ENCODE measurements at places on chromosomes 5 and 9.

- no peak for DNase-seq
Measured at GRCh38 chr9:75960551-75960950, 70.1 kb downstream of the PCSK5 start.

DNA sequence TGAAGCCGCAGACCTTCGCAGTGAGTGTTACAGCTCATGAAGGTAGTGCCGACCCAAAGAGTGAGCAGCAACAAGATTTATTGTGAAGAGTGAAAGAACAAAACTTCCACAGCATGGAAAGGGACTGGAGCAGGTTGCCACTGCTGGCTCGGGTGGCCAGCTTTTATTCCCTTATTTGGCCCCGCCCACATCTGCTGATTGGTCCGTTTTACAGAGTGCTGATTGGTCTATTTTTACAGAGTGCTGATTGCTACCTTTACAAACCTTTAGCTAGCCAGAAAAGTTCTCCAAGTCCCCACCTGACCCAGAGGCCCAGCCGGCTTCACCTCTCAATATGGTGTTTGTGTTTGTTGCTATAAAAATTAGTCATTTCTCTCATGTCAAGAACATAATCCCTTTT is 49.7 kb downstream of the RECK start:
- no peak for DNase-seq

DNA sequence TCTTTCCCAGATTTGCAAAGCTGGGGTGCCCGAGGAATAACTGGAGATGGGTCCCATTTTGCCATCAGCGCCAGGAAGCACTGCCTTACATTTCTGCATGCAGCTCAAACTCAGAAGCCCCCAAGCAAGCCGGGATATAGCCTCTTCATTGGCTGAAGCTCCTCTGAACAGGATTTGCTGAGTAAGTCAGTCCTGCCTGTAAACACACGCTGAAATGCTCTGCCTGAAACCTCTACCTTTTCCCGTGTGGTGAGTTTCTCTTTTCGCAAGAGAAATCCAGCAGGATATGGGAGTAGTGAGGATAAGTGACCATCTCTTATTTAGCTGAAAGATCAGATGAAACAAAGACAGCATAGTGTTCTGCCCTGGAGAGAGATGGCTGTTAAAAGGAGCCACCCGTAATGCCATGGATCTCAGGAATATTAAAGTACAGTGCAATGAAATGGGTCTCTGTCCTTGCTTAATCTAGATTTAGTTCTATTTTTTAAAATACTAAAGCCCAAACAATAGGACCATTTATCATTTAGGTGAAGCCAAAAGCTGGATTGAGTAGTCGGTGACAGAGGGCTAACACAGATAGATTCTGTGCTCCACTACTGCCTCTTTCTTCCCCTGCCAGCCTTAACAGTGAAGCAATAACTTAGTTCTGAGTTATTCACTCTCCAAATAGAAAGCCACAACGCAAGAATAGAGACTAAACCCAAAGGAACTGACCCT is 177.5 kb upstream of the PPP2R2B start:
- DNase-seq: no peak

DNA sequence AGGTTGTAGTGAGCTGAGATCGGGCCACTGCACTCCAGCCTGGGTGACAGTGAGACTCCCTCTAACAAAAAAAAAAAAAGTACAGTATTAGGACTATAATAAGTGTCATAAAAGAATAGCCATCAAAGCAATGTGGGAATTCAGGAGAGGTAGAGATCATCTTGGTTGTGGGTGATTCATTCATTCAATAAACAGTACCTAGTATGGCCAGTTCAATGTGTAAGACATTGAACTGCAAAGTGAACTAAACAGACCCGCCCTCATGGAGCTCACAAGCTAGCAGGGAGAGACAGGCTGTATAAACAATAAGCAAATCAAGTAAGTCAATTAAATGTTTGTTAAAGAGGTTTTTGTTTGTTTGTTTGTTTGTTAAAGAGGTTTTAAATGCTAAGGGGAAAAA is 146.1 kb upstream of the RANBP3L start:
- no peak for DNase-seq

- DNase-seq: no peak
Measured at GRCh38 chr5:6804766-6805501, 91.7 kb downstream of the TENT4A start.

GRCh38 chr9:38112049-38112448 is 43.0 kb upstream of the SHB start:
- DNase-seq: no peak

GRCh38 chr5:89988998-89989655 is 420.4 kb downstream of the CETN3 start:
- DNase-seq: no peak

DNA sequence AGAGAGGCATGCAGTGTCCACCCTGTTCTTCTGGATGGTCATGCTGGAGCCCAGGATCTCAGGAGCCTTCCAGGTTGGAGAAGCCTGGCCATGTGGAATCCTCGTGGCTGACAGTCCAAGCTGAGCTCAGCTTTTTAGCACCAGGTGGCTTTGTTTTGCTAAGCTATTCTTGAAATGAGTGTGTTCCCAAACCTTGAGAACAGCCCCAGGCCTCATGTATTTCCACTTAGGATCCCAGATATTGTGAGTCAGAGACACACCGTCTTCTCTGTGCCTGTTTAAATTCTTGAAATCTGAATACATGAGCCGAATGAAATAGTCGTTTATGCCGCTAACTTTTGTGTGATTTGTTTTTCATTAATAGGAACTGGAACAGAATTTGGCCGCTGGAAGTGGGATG is 61.2 kb downstream of the IRX2 start:
- no peak for DNase-seq

DNA sequence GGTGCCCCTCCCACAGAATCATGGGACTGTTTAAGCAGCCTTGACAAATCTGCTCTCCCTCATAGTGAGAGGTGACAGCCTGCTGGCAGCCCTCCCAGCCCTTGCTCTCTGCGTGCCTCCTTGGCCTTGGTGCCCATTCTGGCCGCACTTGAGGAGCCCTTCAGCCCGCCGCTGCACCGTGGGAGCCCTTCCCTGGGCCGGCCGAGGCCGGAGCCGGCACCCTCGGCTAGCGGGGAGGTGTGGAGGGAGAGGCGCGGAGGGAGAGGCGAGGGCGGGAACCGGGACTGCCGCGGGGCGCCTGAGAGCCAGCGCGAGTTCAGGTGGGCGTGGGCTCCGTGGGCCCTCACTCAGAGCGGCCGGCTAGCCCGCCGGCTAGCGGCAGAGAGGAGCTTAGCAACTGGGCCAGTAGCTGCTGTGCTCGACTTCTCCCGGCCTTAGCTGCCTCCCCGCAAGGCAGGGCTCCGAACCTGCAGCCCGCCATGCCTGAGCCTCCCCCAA is 125.9 kb upstream of the MYO10 start:
- no peak for DNase-seq

GRCh38 chr5:137220523-137220927 is 278.6 kb downstream of the SPOCK1 start:
- DNase-seq: peak; percentile 28

DNA sequence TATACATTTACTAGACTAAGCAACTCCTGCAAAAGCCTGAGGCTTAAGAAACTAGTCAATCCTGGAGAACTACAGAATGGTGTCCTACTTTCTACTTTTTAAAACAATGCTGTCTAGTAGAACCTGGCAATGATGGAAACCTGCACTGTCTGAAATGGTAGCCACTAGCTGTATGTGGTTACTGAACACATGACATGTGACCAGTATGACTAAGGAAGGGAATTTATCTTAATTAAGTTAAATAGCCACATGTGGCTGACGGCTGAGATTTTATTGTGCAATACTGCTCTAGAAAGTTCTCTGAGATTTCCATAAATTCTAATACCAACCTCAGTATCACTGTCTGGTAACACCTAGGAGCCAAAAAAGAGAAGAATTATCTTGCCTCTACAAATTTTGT is 44.9 kb upstream of the RAPGEF6 start:
- no peak for DNase-seq

- no peak for DNase-seq
Measured at GRCh38 chr9:127835991-127836516, 18.4 kb downstream of the ENG start.

GRCh38 chr5:9869616-9870288 is 239.6 kb upstream of the TAS2R1 start:
- DNase-seq: no peak

- DNase-seq: no peak
Measured at GRCh38 chr5:53083927-53084326, 25.6 kb downstream of the MOCS2 start.

DNA sequence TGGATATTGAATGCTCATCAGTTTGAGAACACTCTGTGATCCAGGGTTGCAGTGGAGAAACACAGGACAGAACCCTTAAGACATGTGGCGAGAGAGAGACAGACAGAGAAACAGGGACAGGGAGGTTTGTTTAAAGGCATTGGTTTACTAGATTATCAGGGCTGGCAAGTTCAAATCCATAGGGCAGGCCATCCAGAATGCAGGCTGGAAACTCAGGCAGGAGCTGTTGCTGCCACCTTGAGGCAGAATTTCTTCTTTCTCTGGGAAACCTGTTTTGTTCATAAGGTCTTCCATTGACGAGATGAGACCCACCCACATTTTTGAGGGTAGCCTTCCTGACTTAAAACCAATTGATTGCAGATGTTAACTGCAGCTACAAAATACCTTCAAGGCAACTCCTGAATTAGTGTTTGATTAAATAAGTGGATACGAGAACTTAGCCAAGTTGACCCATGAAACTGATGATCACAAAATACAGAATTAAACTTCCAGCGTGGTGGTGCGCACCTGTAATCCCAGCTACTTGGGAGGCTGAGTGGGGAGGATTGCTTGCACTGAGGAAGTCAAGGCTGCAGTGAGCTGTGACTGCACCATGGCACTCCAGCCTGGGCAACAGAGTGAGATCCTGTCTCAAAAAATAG is 55.9 kb downstream of the NSUN2 start:
- DNase-seq: peak; percentile 75

- DNase-seq: no peak
Measured at GRCh38 chr5:115456056-115456455, 88.5 kb downstream of the FEM1C start.

GRCh38 chr9:135570456-135570855 is 8.9 kb downstream of the PAEP start:
- DNase-seq: no peak

DNA sequence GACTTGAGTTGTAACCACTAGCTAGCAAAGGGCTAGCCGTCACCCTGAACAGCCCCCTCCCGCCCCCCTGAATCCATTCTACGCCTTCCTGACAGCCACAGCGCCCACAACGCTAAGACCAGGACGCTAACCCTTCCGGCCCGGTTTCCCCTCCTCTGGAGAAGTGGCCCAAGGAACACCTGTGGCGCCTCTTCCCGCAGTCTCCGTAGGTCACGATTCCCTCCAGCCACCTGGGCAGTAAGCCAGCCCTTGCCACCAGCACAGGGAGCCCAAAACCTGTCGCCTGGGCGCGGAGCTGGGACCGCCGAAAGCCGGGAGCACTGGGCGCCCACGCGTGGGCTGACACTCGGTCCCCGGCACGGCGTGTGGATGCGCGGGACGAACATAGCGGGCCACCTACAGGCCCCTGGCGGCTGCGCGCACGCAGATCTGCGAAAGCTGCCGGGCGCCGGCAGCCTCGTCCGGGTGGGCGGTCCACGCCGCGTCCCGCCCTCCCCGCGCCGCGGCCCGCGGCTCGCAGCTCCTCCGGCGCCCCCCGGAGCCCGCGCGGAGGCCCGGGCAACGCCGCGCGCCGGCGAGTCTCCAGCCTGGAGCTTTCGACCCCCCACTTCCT is 596 bp downstream of the IRF1 start:
- no peak for DNase-seq

- DNase-seq: peak; percentile 90
Measured at GRCh38 chr9:131704141-131704983, 35.5 kb downstream of the RAPGEF1 start.

GRCh38 chr9:131467214-131467935 is 35.3 kb upstream of the POMT1 start:
- no peak for DNase-seq

GRCh38 chr5:69329905-69330489 is 2.6 kb downstream of the CCDC125 start:
- no peak for DNase-seq

- no peak for DNase-seq
Measured at GRCh38 chr5:121188849-121189248, 662.8 kb upstream of the FTMT start.

DNA sequence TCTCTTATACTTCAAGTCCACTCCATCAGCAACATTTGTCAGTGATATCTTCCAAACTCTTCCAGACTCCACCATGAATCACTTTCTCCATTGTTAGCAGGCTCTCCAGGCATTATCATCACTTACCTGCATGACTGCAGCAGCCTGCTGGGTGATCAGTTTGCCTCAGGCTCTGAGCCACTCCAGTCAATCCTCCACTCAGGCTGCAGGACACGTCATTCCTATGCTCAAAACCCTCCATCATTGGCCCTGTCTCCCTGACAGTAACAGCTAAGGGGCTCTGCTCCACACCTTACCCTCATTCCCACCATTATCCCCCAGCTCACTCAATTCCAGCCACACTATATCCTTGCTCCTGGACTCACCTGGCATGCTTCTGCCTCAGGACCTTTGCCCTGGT is 10.7 kb downstream of the DIRAS2 start:
- no peak for DNase-seq

DNA sequence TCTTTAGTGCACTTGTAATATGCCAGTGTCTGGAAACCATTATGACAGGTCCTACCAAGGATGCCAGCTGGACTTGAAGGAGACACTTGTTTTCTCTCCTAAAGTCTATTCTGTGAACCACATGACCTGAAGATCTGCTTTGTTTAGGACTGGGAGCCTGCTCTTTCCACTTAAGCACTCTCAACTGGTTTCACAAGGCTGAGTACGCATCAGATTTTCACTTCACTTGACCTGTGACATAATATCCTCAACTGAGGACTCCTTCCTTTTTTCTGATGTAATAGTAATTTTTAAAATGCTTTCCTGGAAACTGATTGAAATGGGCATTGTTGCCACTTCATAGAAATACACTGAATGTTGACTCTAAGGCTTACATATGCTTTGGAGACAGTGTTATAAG is 52.2 kb downstream of the PDE8B start:
- no peak for DNase-seq

DNA sequence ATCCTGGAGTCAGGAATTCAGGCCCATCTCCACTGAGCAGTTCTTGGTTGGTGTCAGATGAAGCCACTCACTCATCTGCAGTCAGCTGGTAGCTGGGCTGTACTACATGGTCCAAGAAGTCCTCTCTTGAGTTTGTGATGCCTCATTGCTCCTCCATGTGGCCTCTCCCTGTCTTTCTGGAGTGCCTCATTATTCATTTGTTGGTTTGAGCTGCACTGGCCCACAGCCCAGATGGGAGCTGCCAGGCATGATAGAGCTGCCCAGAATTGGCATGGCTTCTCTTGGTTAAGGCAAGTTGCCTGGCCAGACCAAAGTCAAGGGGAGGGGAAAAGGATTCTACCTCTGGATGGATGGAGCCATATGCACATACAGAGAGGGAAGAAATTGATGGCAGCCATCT is 8.0 kb downstream of the PTCD2 start:
- DNase-seq: no peak

- DNase-seq: no peak
Measured at GRCh38 chr5:122311497-122311960, 508 bp upstream of the SNCAIP start.

- no peak for DNase-seq
Measured at GRCh38 chr9:133818444-133818843, 80.3 kb upstream of the SARDH start.

DNA sequence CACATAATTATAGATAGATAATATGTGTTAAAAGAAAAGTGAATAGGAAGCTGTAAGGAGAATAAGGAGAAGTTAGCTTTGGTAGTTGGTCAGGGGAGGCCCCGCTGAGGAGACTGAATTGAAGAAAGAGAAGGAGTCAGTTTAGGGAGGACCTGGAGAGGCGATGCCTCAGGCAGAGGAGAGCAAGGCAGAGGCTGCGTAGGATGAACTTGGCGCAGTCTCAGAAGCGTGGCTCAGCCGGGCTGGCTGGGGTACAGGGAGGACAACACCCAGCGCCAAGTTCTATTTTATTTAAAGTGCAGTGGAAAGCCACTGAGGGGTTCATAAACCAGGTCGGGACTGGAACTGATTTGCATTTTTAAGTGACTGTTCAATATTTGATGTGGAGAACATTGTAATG is 68.5 kb downstream of the PTCD2 start:
- DNase-seq: no peak

All from NCI-H526 treated with DMSO at 0.1 percent for 48 hours (cell line).